ENCODE measurements at places on chromosomes 6 and 20. TPM values are rescaled to one million over a fixed set of nuclear protein-coding genes. Genes with fewer than 3 reads are reported as not detected.

The KHDRBS2 gene
- 9.4 TPM for total RNA-seq

GRCh38 chr6:136435101-136435500, 115.1 kb downstream of the MAP7 start:
- no peak overlapping the region for H3K4me3 ChIP-seq
- DNase-seq: no peak
- H3K27ac ChIP-seq: no peak overlapping the region
- H3K27me3 ChIP-seq: no peaks in the 10 kb centered on the region
- no peaks in the 10 kb centered on the region for H3K4me1 ChIP-seq

GRCh38 chr6:12386816-12387215, 96.7 kb downstream of the EDN1 start:
- H3K27me3 ChIP-seq: no peaks in the 10 kb centered on the region
- no peak overlapping the region for H3K27ac ChIP-seq
- H3K4me1 ChIP-seq: no peaks in the 10 kb centered on the region
- H3K4me3 ChIP-seq: no peak overlapping the region
- H3K36me3 ChIP-seq: no peaks in the 10 kb centered on the region

- no peaks in the 10 kb centered on the region for H3K27me3 ChIP-seq
- no peak overlapping the region for H3K27ac ChIP-seq
- H3K4me1 ChIP-seq: no peaks in the 10 kb centered on the region
- no peak for DNase-seq
- no peaks in the 10 kb centered on the region for H3K36me3 ChIP-seq
Observed at GRCh38 chr6:46221222-46221793, 50.5 kb upstream of the ENPP5 start.

DNA sequence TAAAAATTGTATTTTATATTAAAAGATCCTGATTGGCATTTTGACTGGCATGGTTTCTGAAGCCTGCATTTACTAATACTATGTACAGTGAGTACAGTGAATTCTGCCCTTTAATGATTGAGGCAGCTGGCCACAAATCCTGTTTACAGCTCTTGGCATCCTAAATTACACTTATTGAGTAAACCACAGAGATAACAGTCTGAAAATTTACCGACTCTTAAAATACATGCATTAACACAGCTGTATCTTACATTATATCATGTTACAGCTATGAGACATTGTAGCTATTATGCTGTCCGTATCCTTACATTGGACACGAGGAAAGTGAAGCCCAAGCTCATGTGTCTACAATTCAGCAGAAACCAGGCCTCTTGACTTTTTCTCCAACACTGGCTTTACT, 90.8 kb downstream of the FAM83B start:
- no peak overlapping the region for H3K27ac ChIP-seq
- H3K36me3 ChIP-seq: no peaks in the 10 kb centered on the region
- H3K27me3 ChIP-seq: no peaks in the 10 kb centered on the region
- no peak for DNase-seq
- no peaks in the 10 kb centered on the region for H3K4me1 ChIP-seq

- no peak overlapping the region for H3K27ac ChIP-seq
- no peaks in the 10 kb centered on the region for H3K36me3 ChIP-seq
- no peaks in the 10 kb centered on the region for H3K4me1 ChIP-seq
- no peak for DNase-seq
Observed at GRCh38 chr20:14599613-14600012, 262.2 kb upstream of the FLRT3 start.

- DNase-seq: no peak
- H3K27ac ChIP-seq: no peak overlapping the region
- no peaks in the 10 kb centered on the region for H3K36me3 ChIP-seq
- H3K27me3 ChIP-seq: no peaks in the 10 kb centered on the region
Observed at GRCh38 chr6:79586548-79586947, 44.6 kb upstream of the SH3BGRL2 start.

- H3K36me3 ChIP-seq: no peaks in the 10 kb centered on the region
- no peak overlapping the region for H3K4me3 ChIP-seq
- no peak overlapping the region for H3K27ac ChIP-seq
- H3K27me3 ChIP-seq: no peaks in the 10 kb centered on the region
- DNase-seq: no peak
Observed at GRCh38 chr6:45310118-45310788, 17.9 kb upstream of the RUNX2 start.

The OR12D3 gene
- total RNA-seq: not detected

- H3K4me1 ChIP-seq: no peaks in the 10 kb centered on the region
- H3K4me3 ChIP-seq: no peak overlapping the region
- H3K36me3 ChIP-seq: peaks cover 34% of the 10 kb centered on the region
- H3K27me3 ChIP-seq: no peaks in the 10 kb centered on the region
- DNase-seq: peak; percentile 51
- H3K27ac ChIP-seq: no peak overlapping the region
Observed at GRCh38 chr20:35559042-35559693, 17.3 kb downstream of the ERGIC3 start.

DNA sequence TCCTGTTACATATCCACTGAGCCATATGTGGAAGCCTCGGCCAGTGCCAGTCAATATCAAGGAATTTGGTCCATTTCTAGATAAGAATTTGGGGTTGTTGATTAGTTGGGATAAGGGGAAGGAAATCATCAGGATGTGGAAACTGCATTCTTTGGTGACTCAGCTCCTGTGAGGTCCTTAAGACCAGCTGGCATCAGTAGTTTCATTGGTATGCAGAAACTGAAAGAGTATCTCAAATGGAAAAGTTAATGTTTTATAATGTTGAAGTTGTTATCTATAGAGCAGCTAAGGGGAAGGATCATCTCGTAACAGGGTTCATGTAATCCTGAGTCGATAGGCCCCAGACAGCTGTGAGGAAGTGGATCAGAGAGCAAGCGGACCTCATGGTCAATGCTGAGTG, 87.9 kb upstream of the PRND start:
- no peak overlapping the region for H3K27ac ChIP-seq
- no peaks in the 10 kb centered on the region for H3K27me3 ChIP-seq
- no peak for DNase-seq

DNA sequence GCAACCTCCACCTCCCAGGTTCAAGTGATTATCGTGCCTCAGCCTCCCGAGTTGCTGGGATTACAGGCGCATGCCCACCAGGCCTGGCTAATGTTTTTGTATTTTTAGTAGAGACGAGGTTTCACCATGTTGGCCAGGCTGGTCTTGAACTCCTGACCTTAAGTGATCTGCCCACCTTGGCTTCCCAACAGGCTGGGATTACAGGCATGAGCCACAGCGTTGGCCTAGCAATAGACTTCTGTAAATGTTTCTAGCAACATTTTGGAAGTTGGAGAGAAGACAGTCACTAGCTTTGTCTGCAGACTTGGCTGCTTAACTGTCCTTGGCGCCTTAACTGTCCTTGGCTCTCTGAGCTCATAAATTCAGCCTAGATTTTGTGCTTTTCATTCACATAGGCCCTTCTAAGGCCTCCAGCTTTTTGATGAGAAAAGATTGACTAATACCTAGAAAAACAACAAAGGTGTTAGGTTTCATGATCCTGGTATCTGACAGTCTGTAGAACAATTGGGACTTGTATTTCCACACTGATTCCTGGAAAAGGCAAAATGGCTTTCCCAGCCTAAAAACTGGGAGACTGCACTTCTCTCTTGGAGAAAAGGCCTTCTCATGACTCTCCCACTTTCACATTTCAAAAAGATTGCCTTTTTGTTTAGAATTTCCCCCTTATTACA, 49.7 kb downstream of the OR2B2 start:
- no peak overlapping the region for H3K27ac ChIP-seq
- H3K36me3 ChIP-seq: no peaks in the 10 kb centered on the region
- peaks cover 19% of the 10 kb centered on the region for H3K4me1 ChIP-seq
- H3K4me3 ChIP-seq: no peak overlapping the region
- no peak for DNase-seq

The ANGPT4 gene
- 0.81 TPM for total RNA-seq

The RBPJL gene
- not detected for total RNA-seq

DNA sequence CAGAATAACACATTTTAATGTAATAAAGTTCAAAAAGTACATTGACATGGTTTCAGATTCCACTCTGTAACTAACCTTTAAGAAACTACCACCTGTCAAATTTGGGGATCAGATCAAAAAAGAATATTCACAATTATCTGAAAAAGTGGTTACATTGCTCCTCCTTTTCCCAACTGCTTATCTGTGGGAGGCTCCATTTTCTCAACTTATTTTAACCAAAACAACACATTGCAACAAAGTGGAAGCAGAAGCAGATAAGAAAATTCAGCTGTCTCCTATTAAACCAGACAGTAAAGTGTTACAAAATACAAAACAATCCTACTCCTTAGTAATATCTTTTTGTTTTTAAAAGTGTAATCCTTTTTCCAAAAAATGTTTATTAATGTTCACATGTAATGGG, 61.4 kb downstream of the PDSS2 start:
- no peaks in the 10 kb centered on the region for H3K4me1 ChIP-seq
- no peaks in the 10 kb centered on the region for H3K36me3 ChIP-seq
- no peak overlapping the region for H3K27ac ChIP-seq
- no peak overlapping the region for H3K4me3 ChIP-seq
- no peaks in the 10 kb centered on the region for H3K27me3 ChIP-seq
- DNase-seq: no peak

- no peak overlapping the region for H3K4me3 ChIP-seq
- H3K27ac ChIP-seq: no peak overlapping the region
- H3K36me3 ChIP-seq: peaks cover 73% of the 10 kb centered on the region
- DNase-seq: no peak
- H3K4me1 ChIP-seq: no peaks in the 10 kb centered on the region
Observed at GRCh38 chr6:161105408-161105807, 113.8 kb downstream of the MAP3K4 start.

DNA sequence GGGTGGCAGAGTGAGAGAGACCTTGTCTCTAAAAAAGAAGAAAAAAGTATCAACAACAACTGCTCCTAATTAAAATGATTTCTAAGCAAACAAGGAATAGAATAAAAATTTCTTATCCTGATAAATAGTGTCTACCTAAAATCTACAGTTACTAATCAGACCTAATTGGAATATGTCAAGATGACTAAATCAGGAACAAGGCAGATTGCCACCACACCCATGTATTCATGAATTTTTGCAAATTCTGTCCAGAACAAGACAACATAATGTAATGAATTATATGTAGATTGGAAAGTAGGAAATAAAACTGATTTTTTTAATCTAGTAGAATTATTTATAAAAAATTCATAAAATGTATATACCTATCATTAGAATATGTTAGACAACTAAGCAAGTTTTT, 339.8 kb downstream of the NKAIN2 start:
- DNase-seq: no peak
- H3K27me3 ChIP-seq: no peaks in the 10 kb centered on the region
- no peaks in the 10 kb centered on the region for H3K4me1 ChIP-seq
- no peak overlapping the region for H3K4me3 ChIP-seq
- H3K36me3 ChIP-seq: no peaks in the 10 kb centered on the region

The HAO1 gene
- total RNA-seq: not detected

- H3K36me3 ChIP-seq: no peaks in the 10 kb centered on the region
- no peaks in the 10 kb centered on the region for H3K27me3 ChIP-seq
- no peak for DNase-seq
- no peak overlapping the region for H3K4me3 ChIP-seq
- H3K4me1 ChIP-seq: no peaks in the 10 kb centered on the region
- no peak overlapping the region for H3K27ac ChIP-seq
Observed at GRCh38 chr6:138531387-138531786, 32.1 kb upstream of the NHSL1 start.

The CCM2L gene
- 23.2 TPM for total RNA-seq

- DNase-seq: no peak
- no peaks in the 10 kb centered on the region for H3K27me3 ChIP-seq
- H3K4me3 ChIP-seq: no peak overlapping the region
- H3K27ac ChIP-seq: no peak overlapping the region
Observed at GRCh38 chr6:157270308-157270707, 53.0 kb downstream of the TMEM242 start.

DNA sequence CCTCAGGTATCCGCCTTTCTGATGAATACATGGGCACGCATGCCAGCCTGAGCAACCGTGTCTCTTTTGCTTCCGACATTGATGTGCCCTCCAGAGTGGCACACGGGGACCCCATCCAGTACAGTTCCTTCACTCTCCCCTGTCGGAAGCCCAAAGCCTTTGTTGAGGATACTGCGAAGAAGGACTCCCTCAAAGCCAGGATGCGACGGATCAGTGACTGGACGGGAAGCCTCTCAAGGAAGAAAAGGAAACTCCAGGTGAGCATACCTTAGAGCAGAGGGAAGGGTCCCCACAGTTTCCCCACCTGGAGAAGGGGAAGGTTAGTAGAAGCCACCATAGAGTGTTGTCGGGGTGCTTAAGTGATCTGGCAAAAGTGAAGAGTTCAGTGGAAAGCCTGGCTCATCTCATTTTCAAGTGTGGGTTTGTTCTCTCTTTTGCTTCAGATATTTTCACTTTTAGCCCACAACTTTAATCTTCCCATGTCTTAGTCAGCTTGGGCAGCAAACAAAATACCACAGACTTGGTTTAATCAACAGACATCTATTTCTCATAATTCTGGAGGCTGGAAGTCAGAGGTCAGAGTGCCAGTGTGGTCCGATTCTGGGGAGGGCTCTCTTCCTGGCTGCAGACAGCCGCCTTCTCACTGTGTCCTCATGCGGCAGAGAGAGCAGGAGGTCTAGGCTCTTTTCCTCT, 133.5 kb upstream of the CLDN20 start:
- no peak overlapping the region for H3K27ac ChIP-seq
- H3K4me3 ChIP-seq: no peak overlapping the region
- H3K27me3 ChIP-seq: no peaks in the 10 kb centered on the region
- DNase-seq: no peak
- H3K4me1 ChIP-seq: no peaks in the 10 kb centered on the region
- H3K36me3 ChIP-seq: no peaks in the 10 kb centered on the region

The PKHD1 gene
- 0.32 TPM for total RNA-seq

The TFAP2D gene
- not detected for total RNA-seq

DNA sequence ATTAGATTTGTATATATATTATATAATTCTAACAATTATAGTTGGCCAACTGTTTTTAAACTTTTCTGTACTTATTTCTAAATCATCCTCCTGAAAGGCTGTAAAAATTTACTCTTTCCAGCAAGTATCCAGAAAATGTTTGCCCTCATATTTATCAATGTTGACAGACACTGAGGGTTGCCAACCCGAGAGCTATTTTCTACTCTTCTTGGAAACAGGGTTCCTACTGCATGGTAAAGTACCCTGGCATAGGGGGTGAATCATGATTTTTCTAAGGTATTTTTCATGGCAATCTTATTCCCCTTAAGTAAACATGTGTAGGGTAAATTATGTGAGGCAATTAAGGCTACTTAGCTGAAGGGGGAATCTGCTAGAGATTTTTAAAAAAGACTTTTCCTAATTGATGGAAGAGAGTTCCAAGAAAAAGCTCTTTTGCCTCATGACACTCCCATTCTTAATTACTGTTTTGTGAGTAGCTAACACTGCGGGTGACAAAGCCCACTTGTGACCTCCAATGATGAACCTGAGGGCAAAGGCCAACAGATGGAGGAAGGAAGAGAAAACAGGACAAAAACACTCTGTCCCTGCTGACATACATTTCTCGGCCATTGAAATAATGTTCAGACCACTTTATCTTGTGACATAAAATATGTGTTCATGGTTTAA, 37.9 kb downstream of the GPX5 start:
- no peaks in the 10 kb centered on the region for H3K36me3 ChIP-seq
- no peak for DNase-seq
- H3K27ac ChIP-seq: no peak overlapping the region
- no peaks in the 10 kb centered on the region for H3K4me1 ChIP-seq

Measured in upper lobe of right lung (tissue), 1 donor.